ENCODE measurements at places on chromosomes 2 and 18.

- peak; percentile 87 for DNase-seq
Measured at GRCh38 chr2:170512266-170512665, 202.9 kb upstream of the SP5 start.

DNA sequence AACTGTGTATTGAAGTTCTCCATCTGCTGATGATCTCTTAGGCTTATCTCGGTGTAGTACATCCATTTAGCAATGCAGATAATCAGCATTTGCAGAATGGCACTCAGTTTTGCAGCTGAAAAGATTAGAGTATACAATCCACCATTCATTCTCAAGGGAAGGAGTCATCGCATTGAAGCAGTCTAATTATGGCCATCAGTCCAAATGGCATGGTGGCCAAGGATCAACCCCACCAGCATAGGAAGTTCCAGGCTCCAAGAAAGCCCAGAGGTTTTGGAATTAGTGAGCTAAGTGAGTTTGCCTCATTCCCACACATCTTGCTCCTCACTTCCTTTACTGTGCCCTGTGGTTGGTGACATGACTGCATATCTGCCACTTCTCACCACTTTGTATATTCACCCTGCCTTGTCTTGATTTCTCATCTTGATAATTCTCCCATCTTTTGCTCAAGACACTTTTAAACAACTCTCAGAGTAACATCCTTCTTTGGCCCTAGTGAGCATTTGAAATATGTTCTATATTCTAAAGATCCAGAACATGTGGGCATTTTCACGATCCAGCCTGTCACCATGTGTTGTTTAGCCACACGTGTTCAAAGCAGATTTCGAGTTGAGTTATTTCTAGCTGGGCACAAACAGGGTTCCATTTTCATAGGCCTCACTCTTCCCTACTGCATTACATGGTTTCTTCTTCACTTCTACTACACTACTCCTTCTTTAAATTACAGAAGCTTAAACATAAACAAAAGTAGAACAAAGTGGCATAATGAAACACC, 1119.8 kb downstream of the TSN start:
- no peak for DNase-seq

GRCh38 chr2:80322311-80322920, 17.9 kb upstream of the LRRTM1 start:
- DNase-seq: peak; percentile 21

DNA sequence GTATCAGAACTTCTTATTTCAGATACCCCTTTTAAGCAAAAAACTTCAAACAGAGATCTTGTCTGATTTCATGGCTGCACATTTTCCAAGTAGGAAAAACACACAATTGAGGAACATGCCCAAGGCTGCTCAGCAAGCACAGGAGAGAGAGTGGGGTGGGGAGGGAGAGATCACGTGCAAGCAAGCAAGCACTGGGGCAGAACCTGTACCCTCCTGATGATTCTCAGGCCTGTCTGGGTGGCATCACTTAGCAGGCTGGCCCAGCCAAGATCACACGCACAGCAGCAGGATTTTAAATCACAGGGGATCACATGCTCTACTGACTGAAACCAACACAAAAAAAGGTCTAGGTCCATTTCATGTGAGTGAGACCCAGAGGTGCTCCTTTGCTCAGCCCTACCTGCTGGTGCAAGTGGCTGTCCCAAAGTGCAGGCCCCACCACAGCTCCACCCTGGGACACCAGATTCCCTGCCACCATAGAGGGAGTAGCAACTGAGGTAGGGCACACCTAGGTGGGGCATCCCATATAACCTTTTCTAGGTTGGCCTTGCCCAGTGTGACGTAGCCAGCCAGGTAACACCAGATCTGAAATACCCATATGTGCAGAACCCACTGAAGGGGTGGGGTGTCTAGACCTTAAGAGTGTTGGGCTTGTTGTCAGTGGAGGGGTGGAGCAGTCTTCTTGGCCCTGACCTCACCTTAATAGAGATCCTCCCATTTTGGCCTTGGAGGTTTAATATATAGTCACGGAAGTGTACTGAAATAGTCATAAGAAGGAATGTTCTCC, 1.8 kb upstream of the LYPD6B start:
- no peak for DNase-seq

DNA sequence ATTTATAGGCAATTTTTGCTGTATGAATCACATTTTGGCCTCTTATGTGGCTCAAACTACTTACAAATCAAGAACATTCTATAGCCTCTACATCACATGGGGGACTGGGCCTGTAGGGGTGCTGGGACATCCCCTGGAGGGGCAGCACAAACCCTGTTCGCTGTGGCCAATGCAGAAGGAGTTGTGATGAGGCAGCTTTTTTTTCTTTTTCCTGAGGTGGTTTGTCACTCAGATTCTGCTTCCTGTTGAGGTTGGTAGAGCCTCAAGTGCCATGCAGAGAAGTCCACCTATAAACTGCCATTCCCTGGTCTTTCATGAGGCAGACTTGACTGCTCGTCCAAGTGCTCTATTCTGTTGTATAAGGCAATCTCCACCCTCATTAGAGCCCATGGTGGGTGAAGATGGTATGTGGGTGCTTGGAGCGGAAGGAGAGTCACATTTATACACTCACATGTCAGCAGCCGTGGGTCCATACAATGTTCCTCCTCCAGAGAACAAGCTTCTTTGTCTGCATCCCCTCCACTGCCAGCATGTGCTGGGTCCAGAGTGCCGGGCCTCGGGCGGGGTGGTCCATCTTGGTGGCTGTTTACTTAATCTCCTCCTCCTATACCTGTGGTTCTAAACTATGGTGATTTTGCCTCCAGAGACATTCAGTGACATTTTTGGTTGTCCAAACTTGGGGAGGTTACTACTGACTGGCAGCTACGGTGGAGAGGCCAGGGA, 120.3 kb downstream of the ACOXL start:
- no peak for DNase-seq

GRCh38 chr18:10878703-10879102, 270.7 kb downstream of the PIEZO2 start:
- DNase-seq: no peak

- DNase-seq: no peak
Measured at GRCh38 chr2:33978471-33978870, 379.4 kb upstream of the FAM98A start.

GRCh38 chr18:36814994-36815393, 13.8 kb downstream of the TPGS2 start:
- no peak for DNase-seq

- no peak for DNase-seq
Measured at GRCh38 chr2:66602341-66602740, 167.4 kb downstream of the MEIS1 start.

DNA sequence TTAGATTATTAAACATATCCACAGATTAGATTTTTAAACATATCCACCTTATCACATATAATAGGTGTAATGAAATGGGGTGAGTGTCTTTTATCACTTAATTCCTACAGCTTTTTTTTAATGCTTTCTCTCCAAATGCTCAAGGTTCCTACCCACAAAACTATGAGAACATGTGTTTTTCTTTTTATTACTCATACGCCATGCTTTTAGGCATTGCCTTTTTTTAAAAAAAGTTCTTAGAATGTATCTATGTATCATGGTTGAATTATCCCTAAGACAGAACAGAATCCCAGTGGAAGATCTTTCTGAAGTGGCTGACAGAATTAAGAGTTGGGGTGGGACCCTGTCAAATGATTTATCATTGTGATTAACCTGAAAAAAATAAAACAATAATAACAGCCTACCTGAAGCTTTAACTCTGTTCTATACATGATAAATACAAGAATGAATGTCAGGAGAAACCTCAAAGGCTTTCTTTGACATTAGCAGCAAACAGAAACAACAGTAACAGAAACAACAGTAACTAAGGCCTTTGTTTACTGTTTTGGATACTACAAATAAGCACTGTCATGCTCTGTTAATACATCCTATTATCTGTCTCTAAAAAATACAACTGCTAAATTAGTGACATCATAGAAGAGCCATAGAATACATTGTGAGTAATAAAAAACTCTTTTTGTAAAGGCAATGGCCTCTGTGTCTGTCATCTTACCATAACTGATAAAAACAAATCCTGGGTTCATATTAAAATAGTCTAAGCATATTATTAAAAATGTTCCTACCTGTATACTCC, 4.1 kb upstream of the ZNF397 start:
- DNase-seq: peak; percentile 63

GRCh38 chr2:40251137-40251536, 200.8 kb downstream of the SLC8A1 start:
- no peak for DNase-seq

GRCh38 chr2:136028001-136028400, 42.6 kb upstream of the DARS1 start:
- no peak for DNase-seq

DNA sequence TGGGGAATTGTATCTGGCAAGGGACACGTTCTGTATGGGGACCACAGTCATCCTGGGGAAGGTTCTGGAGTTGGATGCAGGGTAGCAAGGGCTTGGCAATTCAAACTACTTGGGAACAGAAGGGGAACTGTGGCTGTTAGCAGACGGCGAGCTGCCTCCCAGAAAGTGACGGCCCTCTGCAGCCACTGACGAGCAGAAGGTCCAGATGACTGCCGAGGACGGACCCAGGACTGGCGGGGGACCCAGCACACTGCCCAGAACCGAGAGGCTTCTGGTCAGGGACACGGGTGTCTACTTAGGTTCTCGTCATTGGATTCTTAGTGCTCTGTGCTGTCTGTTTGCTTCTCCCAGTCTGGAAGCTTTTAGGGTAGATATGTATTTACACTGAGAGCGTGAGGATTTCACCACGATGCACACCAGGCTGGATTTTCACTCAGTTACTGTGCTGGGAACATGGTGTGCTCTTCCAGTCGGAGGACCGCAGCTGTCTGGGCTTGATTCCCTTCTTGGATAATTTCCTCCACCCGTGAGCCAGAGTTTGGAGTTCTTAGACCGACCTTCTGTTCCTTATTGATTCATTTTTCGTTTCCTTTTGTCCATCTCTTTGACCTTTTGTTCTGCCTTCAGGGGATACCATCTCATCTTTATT, 13.4 kb downstream of the GPR35 start:
- no peak for DNase-seq

DNA sequence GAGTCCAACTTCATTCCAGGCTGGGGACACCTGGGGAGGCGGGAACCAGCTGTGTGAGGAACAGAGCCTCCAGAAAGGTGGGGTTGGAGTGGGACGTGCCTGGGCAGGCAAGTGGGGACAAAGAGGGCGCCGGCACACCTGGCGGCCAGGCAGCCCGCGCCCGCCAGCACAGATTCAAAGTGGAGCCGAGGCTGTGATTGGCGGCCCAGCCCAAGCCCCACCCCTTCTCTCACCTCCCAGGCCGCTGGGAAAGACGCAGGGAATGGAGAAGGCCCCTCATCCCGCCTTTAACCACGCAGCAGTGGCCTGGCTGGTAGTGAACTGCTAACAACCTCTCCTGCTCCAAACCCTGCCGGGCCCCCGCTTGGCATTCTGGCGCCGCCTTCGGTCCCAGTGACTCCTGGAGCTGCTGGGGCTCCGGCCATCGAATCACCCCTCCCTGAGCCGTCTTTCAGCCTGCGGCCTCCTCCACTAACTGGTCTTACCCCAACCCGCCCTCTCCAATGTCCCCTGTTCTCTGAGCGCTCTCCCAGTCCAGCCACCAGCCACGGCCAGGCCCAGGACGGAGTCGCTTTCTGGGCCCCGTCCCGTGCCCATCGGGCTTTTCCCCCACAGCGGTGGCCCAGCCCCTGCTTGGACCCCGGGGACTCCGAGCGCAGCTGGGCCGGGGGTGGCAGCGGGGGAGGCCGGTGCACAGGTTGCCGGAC, 27.9 kb upstream of the PTMA start:
- no peak for DNase-seq

DNA sequence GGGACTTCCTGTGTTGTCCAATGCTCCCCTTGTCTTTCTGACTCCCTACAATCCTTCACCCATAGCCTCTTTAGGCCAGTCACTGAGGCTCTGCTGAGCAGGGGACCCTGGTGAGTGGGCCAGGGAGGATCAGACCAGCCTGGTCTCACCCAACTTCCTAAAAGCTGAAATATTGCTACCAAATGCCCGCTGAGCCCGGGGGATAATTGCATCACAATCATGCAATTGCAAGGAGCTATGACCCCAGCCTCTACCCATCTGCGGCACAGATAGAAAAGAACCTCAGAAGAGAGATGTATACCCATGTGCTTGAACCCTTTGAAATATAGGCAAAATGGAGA, 3.7 kb upstream of the SP100 start:
- DNase-seq: no peak

- DNase-seq: peak; percentile 22
Measured at GRCh38 chr2:173205375-173205774, 129.7 kb downstream of the MAP3K20 start.

DNA sequence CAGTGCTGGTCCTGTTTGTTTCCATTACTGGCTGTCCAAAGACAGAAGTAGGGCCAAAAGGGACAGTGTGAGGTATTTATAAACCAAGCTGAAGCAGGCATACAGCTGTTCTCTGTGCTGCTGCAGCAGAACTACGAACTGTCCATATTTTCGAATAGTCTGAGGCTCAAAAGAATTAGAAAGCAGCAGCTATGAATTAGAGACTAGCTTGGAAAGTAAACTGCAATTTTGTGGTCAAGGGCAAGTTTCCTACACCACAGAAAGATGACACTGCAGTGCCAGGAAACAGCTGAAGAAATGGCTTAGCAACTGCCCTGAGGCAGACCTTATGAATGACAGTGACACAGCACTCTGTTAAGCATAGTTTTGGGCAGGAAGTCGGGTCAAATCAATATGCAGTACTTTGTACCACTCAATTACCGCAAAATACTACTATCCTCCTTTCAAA, 125.3 kb downstream of the TMEM131 start:
- no peak for DNase-seq

DNA sequence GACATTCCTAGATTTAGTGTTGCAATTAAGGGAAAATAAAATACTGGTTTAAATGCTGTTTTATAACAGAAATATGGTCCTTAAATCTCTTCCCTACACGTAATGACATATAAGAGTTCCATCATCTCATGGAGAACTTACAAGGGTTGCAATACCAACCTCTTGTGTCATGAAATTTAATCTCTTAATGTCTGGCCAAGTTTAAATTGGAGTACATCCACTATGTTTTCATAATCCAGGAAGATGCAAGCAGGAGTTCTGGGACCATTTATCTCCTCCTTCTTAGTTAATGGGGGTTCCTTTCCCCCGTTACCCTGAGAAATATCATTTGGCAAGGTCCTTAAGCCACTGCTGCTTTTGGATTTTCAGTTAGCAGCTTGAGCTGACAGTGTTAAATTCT, 126.0 kb upstream of the ACVR2A start:
- no peak for DNase-seq

GRCh38 chr18:9926223-9926894, 12.5 kb downstream of the VAPA start:
- no peak for DNase-seq

GRCh38 chr2:37561615-37562569, 109.5 kb downstream of the CDC42EP3 start:
- no peak for DNase-seq

GRCh38 chr2:236656166-236656565, 86.5 kb downstream of the ACKR3 start:
- no peak for DNase-seq

DNA sequence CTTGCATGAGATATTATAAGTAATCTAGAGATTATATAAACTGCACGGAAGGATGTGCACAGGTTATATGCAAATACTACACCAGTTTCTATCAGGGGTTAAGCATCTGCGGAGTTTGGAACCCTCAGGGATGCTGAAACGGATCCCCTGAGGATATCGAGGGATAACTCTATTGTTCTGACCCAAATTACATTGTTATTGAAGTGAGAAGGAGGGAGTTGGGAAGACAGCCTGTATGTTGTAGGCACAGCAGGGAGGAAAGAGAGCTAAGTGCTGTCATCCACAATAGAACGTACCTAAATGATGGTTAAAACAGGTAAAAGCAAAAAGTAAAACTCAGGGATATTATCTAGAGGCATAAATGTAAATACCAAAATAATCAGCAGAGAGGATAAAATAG, 44.6 kb upstream of the SMAD2 start:
- no peak for DNase-seq
